MM.1S (cell line): ENCODE measurements at places on chromosomes 16 and 17.

GRCh38 chr17:22411185-22411784 is 719.0 kb downstream of the KCNJ18 start:
- H3K36me3 ChIP-seq, result no peaks in the 10 kb centered on the region
- H3K27me3 ChIP-seq, result no peaks in the 10 kb centered on the region
- no peak for DNase-seq
- H3K4me1 ChIP-seq, result no peaks in the 10 kb centered on the region

- no peaks in the 10 kb centered on the region for H3K4me1 ChIP-seq
- no peaks in the 10 kb centered on the region for H3K36me3 ChIP-seq
- DNase-seq, result no peak
- no peak overlapping the region for H3K27ac ChIP-seq
These were observed 380.0 kb upstream of the XYLT1 start for GRCh38 chr16:17850581-17851250.

DNA sequence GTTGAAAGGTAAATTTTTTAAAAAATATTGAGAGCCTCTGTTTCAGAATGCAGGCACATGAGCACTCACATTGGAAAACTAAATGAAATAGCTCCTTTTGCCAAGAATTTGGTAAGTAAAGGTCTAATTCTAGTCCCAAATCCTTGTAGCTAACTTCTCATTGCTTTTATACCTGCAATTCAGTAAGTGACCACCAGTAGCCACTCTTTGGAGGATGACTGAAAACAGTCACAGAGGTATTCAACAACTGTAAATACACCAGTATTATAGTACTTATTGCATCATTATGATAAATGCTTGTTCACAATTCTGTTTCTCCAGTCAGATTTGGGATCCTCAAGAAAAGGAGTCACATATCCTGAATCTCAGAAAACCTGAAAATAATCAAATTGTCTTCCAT is 562.4 kb upstream of the CDH11 start:
- H3K27ac ChIP-seq, result no peak overlapping the region
- H3K36me3 ChIP-seq, result no peaks in the 10 kb centered on the region
- no peaks in the 10 kb centered on the region for H3K4me1 ChIP-seq
- H3K27me3 ChIP-seq, result no peaks in the 10 kb centered on the region
- DNase-seq, result no peak

DNA sequence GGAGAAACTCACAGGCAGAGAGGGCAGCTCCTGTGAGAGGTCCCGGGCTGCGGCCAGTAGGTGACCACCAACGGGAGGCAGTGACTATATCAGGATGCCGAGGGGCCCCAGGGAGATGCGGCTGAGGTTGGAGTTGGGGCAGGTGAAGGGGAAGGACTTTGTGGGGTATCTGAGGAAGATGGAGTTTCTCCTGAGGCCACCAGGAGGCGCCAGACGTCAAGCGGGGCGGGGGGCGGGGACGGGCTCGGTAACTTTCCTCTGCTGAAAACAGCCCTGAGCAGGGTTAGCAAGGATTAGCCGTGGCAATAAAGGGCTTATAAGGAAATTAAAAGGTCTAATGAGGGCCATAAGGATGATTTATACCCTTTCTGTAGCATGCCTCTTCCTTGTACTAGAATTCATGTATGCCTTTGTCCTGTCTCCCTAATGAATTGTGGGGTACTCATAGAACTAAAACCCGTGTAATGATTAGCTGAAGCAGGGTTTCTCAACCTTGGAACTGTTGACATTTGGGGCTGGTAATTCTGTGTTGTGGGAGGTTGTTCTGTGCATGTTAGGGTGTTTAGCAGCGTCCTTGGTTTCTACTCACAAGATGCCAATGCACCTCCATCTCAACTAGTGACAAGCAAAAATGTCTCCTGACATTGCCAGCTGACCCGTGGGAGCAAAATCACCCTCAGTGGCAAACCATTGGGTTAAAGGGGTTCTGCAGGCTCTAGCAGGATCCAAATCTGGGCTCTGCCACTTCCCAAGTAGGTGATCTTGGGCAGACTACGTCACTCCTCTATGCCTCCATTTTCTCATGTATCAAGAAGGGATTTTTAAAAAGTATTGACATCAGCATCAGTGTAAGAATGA is 74.8 kb upstream of the GRIN2A start:
- peaks cover 7% of the 10 kb centered on the region for H3K4me1 ChIP-seq
- 0 out of 2 replicates have a peak overlapping the region, but pooled peaks have one; percentile 24 for H3K4me3 ChIP-seq
- DNase-seq, result peak; percentile 38
- H3K27ac ChIP-seq, result no peak overlapping the region

DNA sequence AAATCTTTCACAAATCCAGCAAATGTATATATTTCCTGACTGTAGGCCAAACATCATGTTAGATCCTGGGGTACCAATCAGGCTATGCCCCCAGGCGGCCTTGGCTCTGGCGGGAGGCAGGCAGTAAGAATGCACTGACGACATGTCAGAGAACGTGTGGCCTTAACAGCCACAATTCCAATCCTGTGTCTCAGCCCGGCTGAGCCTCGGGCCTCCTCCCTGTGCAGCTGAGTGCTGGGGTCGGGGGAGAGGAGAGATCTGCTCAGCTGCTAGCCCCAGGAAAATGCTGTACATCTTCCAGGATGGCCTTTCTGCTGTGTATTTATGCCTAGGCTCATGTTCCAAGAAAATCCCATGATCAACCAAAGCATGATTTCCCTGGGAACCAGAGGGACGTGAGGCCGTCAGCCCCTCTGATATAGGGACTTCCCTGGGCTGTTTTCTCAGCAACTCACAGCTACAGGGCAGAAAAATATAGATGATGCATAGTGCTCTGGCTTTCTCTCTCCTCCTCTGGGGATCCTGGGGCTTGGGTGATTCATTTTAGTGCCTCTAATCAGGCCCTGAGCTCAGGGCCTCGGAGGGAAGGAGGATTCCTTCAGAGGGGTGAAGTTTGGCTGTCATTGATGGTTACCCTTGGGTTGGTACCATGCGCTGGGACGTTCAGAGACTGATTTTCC is 604.0 kb downstream of the HS3ST4 start:
- H3K4me3 ChIP-seq, result no peak overlapping the region
- H3K27me3 ChIP-seq, result no peaks in the 10 kb centered on the region
- no peaks in the 10 kb centered on the region for H3K36me3 ChIP-seq
- DNase-seq, result no peak
- H3K4me1 ChIP-seq, result no peaks in the 10 kb centered on the region
- no peak overlapping the region for H3K27ac ChIP-seq

- DNase-seq, result no peak
- no peak overlapping the region for H3K4me3 ChIP-seq
- no peaks in the 10 kb centered on the region for H3K36me3 ChIP-seq
- H3K4me1 ChIP-seq, result no peaks in the 10 kb centered on the region
- H3K27ac ChIP-seq, result no peak overlapping the region
- no peaks in the 10 kb centered on the region for H3K27me3 ChIP-seq
These were observed 125.3 kb downstream of the ANKRD11 start for GRCh38 chr16:89365044-89365467.

GRCh38 chr17:7167832-7168231 is 11.3 kb downstream of the ASGR1 start:
- H3K4me3 ChIP-seq, result no peak overlapping the region
- H3K4me1 ChIP-seq, result no peaks in the 10 kb centered on the region
- H3K27ac ChIP-seq, result no peak overlapping the region
- no peak for DNase-seq
- no peaks in the 10 kb centered on the region for H3K36me3 ChIP-seq

- no peaks in the 10 kb centered on the region for H3K4me1 ChIP-seq
- H3K27me3 ChIP-seq, result no peaks in the 10 kb centered on the region
- H3K4me3 ChIP-seq, result no peak overlapping the region
- H3K27ac ChIP-seq, result no peak overlapping the region
- no peaks in the 10 kb centered on the region for H3K36me3 ChIP-seq
- no peak for DNase-seq
These were observed 38.3 kb downstream of the ABCC12 start for GRCh38 chr16:48117217-48118105.

DNA sequence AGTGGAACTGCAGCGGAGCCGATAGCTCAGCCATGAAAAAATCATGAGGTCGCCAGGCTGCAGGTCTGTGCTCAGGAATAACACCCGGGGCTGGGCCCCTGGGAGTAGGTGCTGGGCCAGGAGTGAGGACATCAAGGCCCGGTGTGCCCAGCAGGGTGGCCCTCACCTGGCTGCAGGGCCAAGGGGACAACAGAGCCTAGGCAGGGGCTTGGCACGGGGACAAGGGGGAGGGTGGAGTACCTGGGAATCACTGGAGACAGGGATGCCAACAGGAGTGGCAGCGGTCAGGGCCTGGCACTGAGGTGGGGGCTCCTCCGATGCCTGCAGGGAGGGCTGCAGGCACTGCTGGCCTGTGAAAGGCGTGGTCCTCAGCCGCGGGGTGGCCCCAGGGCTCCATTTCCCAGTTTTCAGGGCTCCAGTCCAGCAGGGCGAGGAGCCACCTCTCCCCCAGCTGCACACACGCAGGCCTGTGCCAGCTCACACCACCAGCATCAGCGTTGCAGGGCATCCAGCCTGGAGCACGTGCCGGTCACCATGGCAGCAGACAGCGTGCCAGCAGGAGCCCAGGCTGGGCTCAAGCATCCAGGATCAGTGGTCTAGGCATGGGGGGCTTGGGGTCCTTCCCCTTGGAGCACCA is 4.7 kb upstream of the FSCN2 start:
- H3K27me3 ChIP-seq, result peaks cover 21% of the 10 kb centered on the region
- no peak overlapping the region for H3K27ac ChIP-seq
- 0 out of 2 replicates have a peak, but pooled peaks cover 6% of the 10 kb centered on the region for H3K4me1 ChIP-seq
- no peak overlapping the region for H3K4me3 ChIP-seq
- no peaks in the 10 kb centered on the region for H3K36me3 ChIP-seq
- no peak for DNase-seq

DNA sequence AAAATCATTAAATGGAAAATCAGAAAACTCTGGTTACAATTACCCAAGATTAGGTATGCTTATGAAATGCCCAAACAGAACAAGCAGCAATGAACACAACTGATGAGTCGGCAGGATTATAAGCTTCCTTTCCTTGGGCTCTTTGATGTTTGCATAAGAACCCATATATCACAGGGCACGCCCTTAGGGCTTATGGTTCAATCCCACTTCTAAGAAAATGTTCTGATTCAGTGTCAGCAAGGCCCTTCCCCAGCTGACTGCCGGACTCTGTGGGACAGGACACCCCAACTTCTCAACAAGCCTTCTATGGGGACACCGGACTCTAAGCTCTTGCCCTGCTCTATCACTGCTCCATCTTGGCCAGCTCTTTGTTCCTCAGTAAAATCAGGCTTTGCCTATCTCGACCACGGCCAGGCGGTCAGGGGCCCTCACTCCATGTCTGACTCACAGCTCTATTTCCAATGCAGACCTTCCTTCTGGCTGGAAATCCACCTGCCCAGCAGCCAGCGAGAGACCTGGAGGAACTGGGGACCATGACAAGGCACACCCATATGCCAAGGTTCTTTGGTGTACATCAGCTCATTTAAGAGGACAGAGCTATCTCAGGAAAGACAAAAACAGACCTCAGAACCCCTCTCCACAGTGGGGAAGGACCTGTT is 26.8 kb downstream of the LITAFD start:
- H3K4me1 ChIP-seq, result no peaks in the 10 kb centered on the region
- H3K27ac ChIP-seq, result no peak overlapping the region
- no peak overlapping the region for H3K4me3 ChIP-seq

GRCh38 chr17:67610061-67610460 is 107.7 kb upstream of the NOL11 start:
- no peak for DNase-seq
- no peak overlapping the region for H3K4me3 ChIP-seq
- no peak overlapping the region for H3K27ac ChIP-seq
- no peaks in the 10 kb centered on the region for H3K4me1 ChIP-seq

GRCh38 chr17:82384730-82385481 is 13.3 kb downstream of the UTS2R start:
- H3K36me3 ChIP-seq, result no peaks in the 10 kb centered on the region
- peak; percentile 27 for DNase-seq
- H3K27me3 ChIP-seq, result no peaks in the 10 kb centered on the region
- peaks cover 3% of the 10 kb centered on the region; the same call in 1 of the 2 replicates for H3K4me1 ChIP-seq
- H3K27ac ChIP-seq, result no peak overlapping the region

DNA sequence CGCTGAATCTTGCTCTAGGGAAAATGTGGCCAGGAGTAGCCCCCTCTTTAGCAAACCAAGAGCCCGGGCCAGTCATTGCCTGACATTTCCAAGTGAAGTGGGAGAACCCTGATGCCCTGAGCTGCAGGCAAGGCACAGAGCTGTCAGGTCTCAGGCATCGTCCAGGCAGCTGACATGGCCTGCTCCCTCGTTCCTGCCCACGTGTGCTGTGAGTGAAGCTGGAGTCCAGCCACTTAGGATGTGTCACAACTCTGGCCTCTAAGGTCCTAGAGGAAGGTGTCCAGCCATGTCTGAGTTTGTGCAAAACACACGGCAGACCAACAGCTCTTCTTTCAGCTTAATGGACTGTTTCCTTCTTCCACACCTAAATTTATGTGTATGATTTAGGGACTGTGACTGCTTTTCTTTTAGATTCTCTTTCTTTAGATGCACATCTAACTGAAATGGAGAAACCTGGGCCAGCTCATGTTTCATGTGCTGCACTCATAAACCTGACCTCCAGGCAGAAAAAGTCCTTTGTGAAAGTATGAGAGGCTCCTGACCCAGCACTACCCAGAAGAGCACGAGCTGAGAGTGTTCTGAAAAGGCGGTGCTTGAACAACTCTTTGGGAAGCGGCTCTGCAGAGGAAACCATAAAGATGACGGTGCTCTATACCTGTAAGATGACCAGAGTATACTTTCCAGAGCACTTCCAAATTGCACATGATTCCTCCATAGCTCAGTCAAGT is 14.8 kb upstream of the LIMD2 start:
- no peaks in the 10 kb centered on the region for H3K27me3 ChIP-seq
- H3K36me3 ChIP-seq, result no peaks in the 10 kb centered on the region
- no peak overlapping the region for H3K4me3 ChIP-seq

DNA sequence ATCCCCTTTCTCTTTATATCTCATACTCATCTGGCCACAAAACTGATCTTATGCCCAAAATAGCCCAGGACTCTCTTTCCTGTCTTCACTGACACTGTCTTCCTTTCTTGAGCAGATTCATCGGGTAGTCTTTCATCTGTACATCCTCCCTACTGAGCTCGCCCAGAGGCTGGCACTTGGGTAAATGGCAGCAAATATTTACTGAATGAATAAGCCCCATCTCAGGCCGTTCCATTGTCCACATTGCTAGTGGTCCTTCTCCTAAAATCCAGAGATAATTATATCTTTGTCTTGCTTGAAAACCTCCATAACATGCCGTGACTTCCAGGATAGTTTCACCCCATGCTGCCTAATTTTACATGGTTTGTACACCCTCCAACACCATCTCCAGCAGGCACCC is 158.1 kb upstream of the SDK2 start:
- H3K4me3 ChIP-seq, result no peak overlapping the region
- no peak for DNase-seq
- H3K4me1 ChIP-seq, result no peaks in the 10 kb centered on the region
- H3K36me3 ChIP-seq, result no peaks in the 10 kb centered on the region
- H3K27me3 ChIP-seq, result peaks cover 55% of the 10 kb centered on the region; the same call in 1 of the 2 replicates

GRCh38 chr17:74217037-74217730 is 3.8 kb downstream of the TTYH2 start:
- no peaks in the 10 kb centered on the region for H3K36me3 ChIP-seq
- H3K27me3 ChIP-seq, result peaks cover 22% of the 10 kb centered on the region
- no peak overlapping the region for H3K4me3 ChIP-seq
- H3K27ac ChIP-seq, result no peak overlapping the region
- no peak for DNase-seq

- DNase-seq, result peak; percentile 57
- no peak overlapping the region for H3K27ac ChIP-seq
- H3K4me1 ChIP-seq, result peaks cover 6% of the 10 kb centered on the region; the same call in 1 of the 2 replicates
- no peaks in the 10 kb centered on the region for H3K27me3 ChIP-seq
- no peaks in the 10 kb centered on the region for H3K36me3 ChIP-seq
These were observed 13.5 kb upstream of the DYNLRB2 start for GRCh38 chr16:80527297-80527696.

GRCh38 chr16:55328611-55329569 is 4.9 kb downstream of the IRX6 start:
- H3K27me3 ChIP-seq, result no peaks in the 10 kb centered on the region
- no peak overlapping the region for H3K27ac ChIP-seq
- H3K4me3 ChIP-seq, result no peak overlapping the region
- H3K4me1 ChIP-seq, result no peaks in the 10 kb centered on the region

- peak; percentile 98 for DNase-seq
- no peaks in the 10 kb centered on the region for H3K36me3 ChIP-seq
- H3K4me1 ChIP-seq, result peaks cover 53% of the 10 kb centered on the region
- H3K27ac ChIP-seq, result peak overlapping the region; percentile 97
These were observed 12.5 kb downstream of the CEP295NL start for GRCh38 chr17:78890498-78890897.
